ENCODE measurements at places on chromosomes 6 and 20.
A peak's percentile ranks its signal among the peaks of the same experiment; 100 is the strongest.

DNA sequence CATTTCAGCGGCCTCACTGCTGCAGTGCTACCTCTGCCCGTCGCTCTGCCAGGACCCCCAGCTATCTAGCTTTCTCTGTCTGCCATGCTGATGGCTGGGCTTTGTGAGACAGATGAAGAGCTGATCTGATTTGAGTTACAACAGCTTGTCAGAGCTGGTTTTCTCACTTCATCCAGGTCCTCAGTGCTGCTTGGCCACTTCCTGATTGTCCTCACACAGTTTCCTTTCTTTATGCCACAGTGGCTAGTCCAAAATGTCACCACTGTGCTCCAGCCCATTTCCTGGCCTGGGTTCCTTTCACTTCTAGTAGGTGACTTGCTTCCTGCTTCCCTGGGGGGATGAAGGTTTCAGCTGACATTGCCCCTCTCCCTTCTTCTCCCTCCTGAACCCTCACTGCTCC is 35.4 kb downstream of the FNDC1 start:
- no peak for DNase-seq

- DNase-seq = no peak
Observed at GRCh38 chr6:79898076-79898475, 49.3 kb downstream of the ELOVL4 start.

GRCh38 chr20:4887586-4887985 is 113.7 kb downstream of the SLC23A2 start:
- DNase-seq = no peak

DNA sequence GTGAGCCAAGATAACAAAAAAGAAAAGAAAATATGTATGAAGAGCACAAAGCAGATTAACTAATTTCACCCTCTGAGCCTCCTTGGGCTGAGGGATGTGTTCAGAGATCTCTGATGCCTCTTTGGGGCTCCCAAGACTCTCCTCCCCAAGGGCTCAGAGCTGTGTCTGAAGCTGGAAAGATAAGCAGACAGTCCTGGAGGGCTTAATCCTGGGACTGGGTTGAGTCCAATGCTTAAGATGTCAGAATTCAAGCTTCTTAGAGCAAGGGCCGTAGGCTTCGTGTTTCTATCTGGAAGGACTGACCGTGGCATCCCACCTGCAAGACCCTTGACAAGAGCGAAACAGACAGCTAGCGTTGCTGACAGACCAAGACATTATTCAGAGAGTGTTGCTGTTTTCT is 229.0 kb downstream of the ZMYND8 start:
- no peak for DNase-seq

DNA sequence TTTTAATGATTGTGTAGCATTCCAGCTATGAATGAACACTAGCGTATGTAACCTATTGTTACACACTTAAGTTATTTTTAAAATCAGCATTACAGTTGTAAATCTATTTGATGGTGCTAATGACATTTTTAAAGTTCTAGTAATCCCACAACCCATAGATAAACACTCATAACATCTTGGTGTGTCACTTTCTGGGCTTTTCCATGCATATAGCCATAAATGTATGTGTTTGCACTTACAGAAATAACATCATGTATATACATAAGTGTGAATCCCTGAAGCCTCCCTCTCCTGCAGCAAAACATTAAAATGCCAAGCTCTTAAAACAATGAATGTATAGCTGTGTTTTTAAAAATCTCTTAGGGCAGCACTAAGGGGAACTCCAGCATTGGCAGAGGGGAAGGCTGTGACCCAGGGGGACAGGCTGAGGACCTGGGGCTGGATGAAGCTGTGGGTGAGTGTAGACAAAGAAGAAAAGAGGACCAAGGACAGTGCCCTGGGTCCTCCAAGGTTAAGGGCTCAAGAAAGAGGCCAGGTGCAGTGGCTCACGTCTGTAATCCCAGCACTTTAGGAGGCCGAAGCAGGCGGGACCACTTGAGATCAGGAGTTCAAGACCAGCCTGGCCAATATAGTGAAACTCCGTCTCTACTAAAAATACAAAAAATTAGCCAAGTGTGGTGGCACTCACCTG is 929 bp upstream of the CENPB start:
- peak; percentile 33 for DNase-seq

DNA sequence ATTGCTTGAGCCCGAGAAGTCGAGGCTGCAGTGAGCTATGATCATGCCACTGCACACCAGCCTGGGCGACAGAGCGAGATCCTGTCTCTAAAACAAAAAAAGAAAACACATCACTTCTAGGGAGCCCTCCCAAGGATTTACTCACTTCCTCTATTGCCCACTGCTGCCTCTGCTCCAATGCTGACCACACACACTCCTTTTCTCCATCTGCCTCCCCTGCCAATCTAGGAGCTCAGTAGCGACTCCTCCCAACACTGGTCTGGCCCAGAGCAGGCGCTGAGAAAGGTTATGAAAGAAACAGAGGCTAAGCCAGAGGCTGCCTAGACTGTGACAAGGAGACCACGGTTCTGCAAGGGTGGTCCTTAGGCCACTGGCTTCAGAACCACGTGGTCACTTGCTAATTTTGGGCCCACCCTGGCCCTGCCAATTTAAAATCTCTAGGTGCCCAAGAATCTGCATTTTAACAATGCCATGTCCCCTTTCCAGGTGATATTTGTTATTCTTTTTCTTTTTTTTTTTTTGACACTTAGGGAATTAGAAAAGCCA is 1.3 kb upstream of the E2F1 start:
- peak; percentile 17 for DNase-seq

- DNase-seq = peak; percentile 73
Observed at GRCh38 chr20:61956396-61957342, 109.0 kb downstream of the TAF4 start.
